ENCODE measurements at places on chromosomes 16 and 17.
A peak's percentile ranks its signal among the peaks of the same experiment; 100 is the strongest.

DNA sequence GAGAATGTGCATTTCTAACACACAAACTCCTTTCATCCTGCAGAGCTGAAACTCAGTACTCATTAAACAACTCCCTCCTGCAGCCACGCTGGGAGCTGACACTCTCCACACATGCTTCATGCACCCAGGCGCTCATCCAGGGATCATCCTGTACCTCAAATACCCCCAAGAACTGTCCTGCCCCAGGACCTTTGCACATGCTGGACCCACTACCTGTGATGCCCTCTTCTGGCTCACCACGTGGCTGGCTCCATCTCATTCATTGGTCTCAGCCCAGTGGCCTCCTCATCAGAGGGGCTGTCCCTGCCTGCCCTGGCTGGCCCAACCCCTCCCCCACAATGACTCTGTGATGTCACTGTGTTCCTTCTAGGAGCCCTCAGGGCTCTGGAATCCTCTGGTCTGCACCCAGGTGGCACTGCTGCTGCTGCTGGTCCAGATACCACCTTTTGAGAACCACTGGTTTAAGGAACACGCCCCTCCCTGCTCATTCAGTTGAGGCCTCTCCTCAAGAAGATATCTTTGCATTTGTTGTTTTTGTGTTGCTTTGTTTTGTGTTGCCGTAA lies 160.9 kb upstream of the FOXF1 start:
- no peak for DNase-seq

DNA sequence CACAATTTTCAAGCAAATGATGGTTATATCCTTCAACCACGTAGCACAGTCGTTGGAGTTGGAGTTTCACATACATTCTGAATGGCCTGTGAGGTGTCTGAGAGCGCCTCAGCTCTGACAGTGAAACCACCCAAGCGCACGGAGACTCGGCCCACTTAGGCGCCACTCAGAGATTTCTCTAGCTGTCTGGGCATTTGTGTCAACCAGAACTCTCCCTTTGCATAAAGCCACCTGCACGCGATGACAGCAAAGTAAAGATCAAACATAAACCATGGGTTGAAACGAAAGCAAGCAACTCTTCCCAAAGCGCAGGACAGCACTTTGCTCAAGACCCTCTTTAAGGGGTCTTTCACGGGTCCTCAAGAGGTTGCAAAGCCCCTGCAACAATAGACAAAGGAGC lies 533 bp downstream of the SLC6A4 start:
- DNase-seq = no peak

- no peak for DNase-seq
Measured at GRCh38 chr16:21990381-21990944, 10.5 kb downstream of the PDZD9 start.

GRCh38 chr17:46943501-46944393 lies 20.8 kb downstream of the GOSR2 start:
- no peak for DNase-seq

DNA sequence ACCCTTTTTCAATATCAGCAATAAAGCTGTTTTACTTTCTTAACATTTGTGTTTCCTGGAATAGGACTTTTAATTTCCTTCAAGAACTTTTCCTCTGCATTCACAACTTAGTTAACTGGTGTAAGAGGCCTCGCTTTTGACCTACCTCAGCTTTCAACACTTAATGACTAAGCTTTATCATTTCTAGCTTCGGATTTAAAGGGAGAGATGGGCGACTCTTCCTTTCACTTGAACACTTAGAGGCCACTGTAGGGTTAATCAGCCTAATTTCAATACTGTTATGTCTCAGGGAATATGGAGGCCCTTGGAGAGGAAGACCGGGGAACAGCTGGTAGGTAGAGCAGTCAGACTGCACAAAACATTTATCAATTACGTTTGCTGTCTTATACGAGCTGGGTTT lies 4.7 kb downstream of the SYNRG start:
- no peak for DNase-seq

DNA sequence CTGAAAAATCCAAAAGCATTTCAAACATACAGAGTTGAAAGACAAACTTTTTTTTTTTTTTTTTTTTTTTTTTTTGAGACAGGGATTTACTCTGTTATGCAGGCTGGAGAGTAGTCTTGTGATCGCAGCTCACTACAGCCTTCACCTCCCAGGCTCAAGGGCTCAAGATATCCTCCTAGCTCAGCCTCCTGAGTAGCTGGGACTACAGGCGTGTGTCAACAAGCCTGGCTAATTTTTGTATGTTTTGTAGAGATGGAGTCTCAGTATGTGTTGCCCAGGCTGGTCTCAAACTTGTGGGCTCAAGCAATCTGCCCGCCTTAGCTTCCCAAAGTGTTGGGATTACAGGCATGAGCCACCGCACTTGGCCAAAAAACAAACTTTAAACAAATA lies 64.2 kb upstream of the KIFC3 start:
- DNase-seq = no peak

- DNase-seq = no peak
Measured at GRCh38 chr17:80873307-80873951, 118.2 kb upstream of the CHMP6 start.

DNA sequence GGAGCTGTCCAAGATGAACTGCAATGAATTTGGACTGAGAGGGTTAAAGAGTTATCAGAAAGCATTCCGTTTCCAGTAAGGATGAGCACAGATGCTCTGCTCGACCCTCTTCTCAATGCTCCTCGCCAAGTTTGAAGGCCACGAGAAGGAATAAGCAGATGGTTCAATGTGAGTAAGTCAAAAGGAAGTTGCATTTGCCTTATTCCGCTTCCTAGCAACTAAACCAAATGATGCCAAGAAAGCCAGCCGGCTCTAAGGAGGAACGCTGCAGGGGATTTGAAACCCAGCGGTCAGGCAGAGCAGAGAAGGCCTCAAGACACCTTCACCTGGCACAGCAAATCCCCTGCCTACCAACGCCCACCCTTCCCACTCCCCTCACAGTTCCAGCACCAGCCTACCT lies 52.1 kb upstream of the CNEP1R1 start:
- no peak for DNase-seq

DNA sequence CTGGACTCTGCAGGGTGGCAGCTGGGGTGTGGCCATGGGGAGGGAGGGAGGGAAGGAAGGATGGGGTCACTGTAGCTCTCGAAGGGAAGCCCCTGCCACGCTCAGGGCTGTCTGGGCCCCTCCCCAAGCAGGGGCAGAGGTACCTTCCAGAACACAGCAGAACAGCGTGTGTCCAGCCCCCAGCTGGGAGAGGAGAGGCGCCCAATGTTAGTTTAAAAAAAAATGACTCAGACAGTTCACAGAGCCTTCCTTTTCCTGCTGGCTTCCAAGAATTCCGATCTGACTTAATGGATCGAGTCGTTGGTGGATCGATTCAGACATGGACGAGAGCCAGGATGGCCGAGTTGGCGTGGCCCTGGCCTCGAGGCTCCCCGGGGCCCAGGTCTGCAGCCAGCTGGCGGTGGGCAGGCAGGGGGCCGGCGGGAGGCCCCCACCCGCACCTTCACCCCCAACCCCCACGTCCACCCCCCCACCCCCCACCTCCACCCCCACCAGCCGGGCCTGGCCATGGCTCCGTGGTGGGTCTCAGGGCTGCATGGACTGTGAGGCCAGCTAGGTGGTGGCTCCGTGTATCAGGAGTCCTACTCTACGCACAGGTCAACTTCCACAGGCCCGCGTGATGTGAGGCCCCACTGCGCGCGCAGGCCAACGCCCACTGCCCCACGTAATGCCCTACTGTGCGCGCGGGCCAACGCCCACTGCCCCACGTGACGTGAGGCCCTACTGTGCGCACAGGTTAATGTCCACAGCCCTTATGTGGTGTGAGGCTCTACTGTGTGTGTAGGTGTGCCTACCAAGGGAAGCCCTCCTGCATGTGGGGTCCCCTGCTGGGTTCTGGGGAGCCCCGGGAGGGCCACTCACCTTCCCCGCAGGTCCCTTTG lies 21.8 kb downstream of the CACNA1H start:
- DNase-seq = no peak

GRCh38 chr16:14302399-14303181 lies 231.5 kb downstream of the MRTFB start:
- DNase-seq = no peak

DNA sequence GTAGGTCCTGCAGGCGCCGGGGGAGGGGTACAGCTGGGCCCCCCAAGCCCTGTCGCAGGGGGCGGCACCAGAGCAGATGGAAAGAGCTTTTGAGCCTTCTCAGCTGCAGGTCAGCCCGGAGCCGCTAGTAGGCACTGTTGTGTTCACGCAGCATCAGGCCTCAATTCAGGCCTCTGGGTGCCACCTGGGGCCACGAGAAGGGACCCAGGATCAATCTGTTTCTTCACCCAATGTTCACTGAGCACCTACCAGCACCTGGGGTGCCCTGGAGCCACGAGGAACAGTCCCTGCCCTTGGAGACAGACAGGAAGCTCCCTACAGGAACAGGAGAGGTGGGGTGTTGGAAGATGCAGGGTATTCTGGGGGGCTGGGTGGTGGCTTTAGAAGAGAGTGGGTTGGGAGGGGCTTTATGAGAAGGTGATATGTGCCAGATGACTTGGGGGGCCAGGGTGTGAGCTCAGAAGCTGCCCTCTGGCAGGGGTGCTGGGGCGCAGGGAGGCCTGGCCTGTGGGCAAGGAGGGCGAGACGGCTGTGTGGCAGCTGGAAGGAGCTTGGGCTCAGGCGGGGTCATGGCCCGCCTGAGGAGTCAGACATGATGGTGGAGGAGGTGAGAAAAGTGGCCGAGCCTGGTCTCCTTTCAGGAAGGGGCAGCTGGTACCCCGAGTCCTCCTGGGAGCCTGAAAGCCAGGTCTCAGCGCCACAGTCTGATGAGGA lies 121.9 kb upstream of the GSE1 start:
- DNase-seq = peak; percentile 13

DNA sequence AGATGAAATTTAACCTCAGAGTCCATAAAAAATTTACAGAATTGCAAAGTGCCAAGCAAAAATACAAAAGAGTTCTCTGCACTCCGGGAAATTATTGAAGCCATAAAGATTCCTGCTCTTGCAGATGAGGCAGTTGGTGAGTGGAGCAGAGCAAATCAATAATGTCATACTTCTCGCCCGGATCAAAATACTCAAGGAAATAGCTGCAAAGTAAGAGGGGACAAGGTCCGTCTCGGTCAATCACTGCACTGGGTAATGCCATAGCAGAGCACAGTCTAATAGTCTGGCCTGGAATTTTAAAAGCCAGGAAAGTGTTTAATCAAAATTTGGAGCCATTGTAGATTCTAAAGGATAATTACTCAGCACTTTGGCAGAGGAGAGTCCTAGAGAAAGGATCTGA lies 58.9 kb downstream of the GP2 start:
- no peak for DNase-seq

DNA sequence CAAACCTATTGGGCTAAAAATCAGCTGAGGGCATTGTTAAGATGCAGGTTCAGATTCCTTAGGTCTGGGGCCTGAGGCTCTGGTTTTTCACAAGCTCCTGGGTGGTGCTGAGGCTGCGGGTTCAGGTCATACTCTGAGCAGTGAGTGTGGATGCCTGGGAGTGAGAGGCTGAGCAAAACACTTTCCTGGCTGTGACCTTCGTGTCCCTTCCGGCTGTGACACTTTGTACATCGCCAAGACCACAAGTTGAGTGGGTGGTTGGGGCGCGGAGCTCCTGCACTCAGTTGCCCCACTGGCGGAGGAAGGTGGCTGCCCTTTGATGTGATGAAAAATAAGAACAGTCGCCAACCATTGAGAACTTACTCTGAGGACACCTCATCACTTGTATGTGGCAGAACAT lies 24.8 kb downstream of the CCR7 start:
- peak; percentile 51 for DNase-seq

DNA sequence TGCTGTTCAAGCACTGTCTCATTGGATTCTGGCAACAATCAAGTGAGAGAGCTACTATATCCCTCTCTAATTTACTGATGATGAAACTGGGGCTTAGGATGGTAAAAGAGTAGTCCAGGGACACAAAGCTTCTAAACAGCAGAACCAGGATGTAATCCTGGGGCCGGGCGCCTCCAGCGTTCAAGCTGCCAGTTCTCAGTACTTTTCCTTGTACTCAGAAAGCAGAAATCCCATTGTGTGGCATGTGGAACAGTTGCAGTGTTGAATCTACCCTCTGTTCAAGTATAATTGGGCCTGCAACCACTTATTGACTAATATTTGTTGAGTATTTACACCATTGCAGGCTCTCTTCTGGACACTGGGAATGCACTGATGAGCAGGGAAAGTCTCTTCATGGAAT lies 14.5 kb upstream of the CDH13 start:
- DNase-seq = no peak

- peak; percentile 50 for DNase-seq
Measured at GRCh38 chr17:75535119-75535537, 9.6 kb downstream of the LLGL2 start.

DNA sequence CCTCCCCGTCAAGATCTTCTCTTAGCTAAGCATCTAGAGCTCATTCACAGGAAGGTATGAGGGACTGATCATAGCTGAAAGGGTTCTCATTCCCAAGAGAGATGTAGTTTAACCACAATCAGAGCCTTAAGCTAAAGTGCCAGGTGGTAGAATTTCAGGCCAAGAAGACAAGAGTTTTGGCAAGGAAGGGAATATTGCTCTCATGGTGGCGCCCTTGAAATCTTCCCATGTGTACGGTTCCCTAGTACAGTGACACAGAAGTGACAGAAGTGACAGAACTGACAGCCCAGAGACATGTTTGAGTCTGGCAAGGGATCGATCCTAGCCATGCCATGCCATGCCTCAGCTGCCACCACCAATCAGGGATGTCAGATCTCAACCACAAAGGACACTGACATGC lies 2.5 kb downstream of the GRIN2C start:
- no peak for DNase-seq

GRCh38 chr16:9091867-9092281 lies 430 bp downstream of the HAPSTR1 start:
- DNase-seq = peak; percentile 34

DNA sequence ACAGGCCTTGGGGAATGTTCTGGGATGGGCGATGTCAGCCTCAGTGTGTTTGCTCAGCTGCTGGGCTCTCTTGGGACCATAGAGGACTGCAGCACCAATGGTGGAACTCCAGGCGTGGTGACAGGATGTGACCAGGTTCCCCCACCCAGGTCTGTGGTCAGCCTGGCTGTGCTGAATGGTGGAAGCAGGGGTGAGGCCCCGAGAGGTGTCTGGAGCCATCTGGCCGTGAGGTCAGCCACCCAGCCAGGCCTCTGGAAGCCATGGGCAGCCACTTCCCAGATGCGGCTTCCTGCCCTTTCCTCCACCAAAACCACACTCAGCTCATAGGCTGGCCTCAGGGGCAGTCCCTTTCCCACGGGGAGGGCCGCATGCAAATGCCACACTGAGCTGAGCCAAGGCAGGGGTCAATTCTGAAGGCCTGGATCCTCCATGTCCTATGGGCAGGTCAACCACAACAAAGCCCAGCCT lies 7.8 kb upstream of the MAPK7 start:
- DNase-seq = no peak

DNA sequence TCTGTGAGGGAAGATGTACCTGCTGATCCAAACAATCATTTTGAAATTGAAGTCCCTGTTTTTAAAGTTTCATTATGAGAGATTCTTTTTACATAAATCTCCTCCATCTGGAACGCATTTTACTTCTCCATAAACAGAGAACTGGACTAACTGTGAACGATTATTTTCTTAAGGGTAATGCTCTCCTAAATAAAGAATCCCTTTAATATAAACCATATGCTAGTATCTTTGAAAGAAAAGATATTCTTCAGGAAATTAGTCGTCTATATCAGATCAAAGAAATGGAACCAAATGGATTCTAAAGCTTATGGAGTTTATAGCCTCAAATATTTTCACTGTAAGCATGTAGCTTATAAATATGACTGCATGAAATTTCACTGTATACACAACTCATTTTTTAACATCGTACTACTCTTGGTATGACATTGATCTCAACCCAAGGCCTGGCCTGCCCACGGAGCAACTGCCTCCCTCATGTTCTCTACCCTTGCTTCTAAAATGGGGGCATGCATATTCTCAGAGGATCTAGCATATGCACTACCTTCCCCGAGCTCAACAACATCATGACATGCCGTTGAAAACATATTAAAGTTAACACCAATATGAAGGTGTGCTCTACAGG lies 66.4 kb downstream of the MYH10 start:
- no peak for DNase-seq

All from central memory CD8-positive, alpha-beta T cell (primary cell).